ENCODE measurements at places on chromosomes 7 and 10. TPM values are rescaled to one million over a fixed set of nuclear protein-coding genes. Genes with fewer than 3 reads are reported as not detected.
A peak's percentile ranks its signal among the peaks of the same experiment; 100 is the strongest.

DNA sequence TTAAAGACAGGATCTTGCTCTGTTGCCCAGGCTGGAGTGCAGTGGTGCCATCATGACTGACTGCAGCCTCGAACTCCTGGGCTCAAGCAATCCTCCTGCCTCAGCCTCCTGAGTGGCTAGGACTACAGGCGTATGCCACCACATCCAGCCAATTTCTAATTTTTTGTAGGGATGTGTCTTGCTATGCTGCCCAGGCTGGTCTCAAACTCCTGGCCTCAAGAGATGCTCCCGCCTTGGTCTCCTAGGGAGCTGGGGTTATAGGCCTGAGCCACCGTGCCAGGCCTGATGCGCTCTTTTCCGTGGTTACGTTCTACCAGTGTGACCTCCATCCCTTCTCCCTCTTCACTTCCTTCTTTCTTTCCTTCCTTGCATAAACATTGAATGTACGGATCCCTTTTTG lies 34.2 kb upstream of the IL15RA start:
- H3K36me3 ChIP-seq: no peaks in the 10 kb centered on the region
- H3K4me3 ChIP-seq: no peak overlapping the region
- H3K27ac ChIP-seq: no peak overlapping the region
- H3K27me3 ChIP-seq: no peaks in the 10 kb centered on the region

- no peaks in the 10 kb centered on the region for H3K27me3 ChIP-seq
- H3K4me3 ChIP-seq: no peak overlapping the region
- H3K4me1 ChIP-seq: no peaks in the 10 kb centered on the region
- no peak overlapping the region for H3K27ac ChIP-seq
- DNase-seq: no peak
These were observed 24.5 kb upstream of the WAC start for GRCh38 chr10:28508304-28508925.

DNA sequence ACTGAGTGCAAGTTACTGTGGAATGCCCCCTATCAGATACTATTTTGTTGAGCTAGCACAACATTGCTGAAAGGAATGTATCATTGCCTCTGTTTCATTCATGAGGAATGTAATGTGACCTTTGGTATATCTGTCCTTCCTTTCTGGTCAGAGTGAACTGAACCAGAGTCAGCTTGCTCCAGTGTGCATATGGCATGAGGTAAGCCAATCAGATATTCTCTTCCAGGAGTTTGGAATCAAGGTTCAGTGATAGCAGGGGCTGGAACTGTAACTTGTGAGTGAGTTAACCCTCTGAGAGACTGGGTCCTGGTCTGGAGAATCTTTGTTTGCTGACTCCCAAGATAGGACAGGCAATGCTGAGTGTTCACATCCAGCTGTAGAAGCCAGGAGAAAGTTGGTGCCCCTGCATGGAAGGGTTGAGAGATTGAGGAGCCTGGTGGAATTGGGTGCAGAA lies 45.3 kb upstream of the OSBPL3 start:
- peak overlapping the region; percentile 75 for H3K27ac ChIP-seq
- no peaks in the 10 kb centered on the region for H3K27me3 ChIP-seq
- H3K4me1 ChIP-seq: peaks cover 14% of the 10 kb centered on the region
- no peaks in the 10 kb centered on the region for H3K36me3 ChIP-seq
- no peak overlapping the region for H3K4me3 ChIP-seq
- peak; percentile 86 for DNase-seq

GRCh38 chr10:57141708-57142107 lies 780.6 kb upstream of the ZWINT start:
- H3K27me3 ChIP-seq: no peaks in the 10 kb centered on the region
- H3K27ac ChIP-seq: no peak overlapping the region
- H3K4me1 ChIP-seq: no peaks in the 10 kb centered on the region
- H3K36me3 ChIP-seq: no peaks in the 10 kb centered on the region

DNA sequence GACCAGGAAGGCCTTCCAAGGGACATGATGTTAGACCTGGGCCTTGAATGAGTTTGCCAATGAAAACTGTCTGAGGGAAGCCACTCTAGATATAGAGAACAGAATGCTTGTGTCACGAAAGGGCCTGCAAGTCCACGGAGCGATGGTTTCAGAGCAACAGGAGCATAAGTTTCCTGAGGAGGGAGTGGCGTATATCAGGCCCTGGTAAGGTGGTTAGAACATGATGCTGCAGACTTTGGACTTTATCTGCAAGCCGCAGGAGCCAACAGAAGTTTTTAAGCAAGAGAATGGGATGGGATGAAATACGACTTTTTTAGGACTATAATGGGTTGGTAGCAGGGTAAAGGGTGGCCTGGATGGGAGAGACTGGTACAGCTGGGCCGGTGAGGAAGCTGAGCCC lies 136.0 kb downstream of the FGFR2 start:
- DNase-seq: no peak
- H3K27ac ChIP-seq: no peak overlapping the region
- no peaks in the 10 kb centered on the region for H3K4me1 ChIP-seq

GRCh38 chr7:32502728-32503127 lies 7.4 kb downstream of the AVL9 start:
- H3K4me1 ChIP-seq: no peaks in the 10 kb centered on the region
- no peak overlapping the region for H3K27ac ChIP-seq
- H3K36me3 ChIP-seq: peaks cover 2% of the 10 kb centered on the region
- H3K27me3 ChIP-seq: no peaks in the 10 kb centered on the region
- no peak for DNase-seq

- no peak overlapping the region for H3K27ac ChIP-seq
- no peaks in the 10 kb centered on the region for H3K4me1 ChIP-seq
- H3K27me3 ChIP-seq: no peaks in the 10 kb centered on the region
- H3K4me3 ChIP-seq: no peak overlapping the region
These were observed 10.4 kb downstream of the HTR7 start for GRCh38 chr10:90847436-90847835.

The MET gene
- polyA plus RNA-seq: 10.6 TPM

The PLA2G12B gene
- polyA plus RNA-seq: 54.3 TPM

Measured in large intestine (tissue), 12 donors.